Muscle of leg (tissue), 16 donors: ENCODE measurements at places on chromosomes 1 and 21. TPM values are rescaled to one million over a fixed set of nuclear protein-coding genes. Genes with fewer than 3 reads are reported as not detected.
A peak's percentile ranks its signal among the peaks of the same experiment; 100 is the strongest.

DNA sequence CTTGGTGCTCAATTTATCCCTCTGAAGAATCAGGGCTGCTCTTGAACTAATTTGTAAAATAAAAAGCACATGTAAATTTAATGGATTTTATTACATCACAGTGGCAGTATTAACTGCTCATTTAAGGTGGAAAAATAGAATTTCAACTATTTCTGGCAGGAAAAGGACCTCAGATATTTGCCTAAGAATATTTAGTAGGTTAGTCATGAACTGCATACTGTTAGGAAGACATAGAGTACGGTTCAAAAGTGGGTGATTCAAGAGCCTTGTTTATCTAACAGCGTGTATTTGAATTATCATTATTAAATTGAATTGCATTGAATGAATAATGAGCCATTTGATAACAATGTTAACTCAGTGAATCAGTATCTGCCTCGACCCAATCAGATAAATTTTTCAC lies 248.8 kb upstream of the PBX1 start:
- no peaks in the 10 kb centered on the region for H3K36me3 ChIP-seq
- no peak for DNase-seq
- no peak overlapping the region for H3K27ac ChIP-seq
- no peaks in the 10 kb centered on the region for H3K27me3 ChIP-seq

INTS11 gene
- total RNA-seq = 55.9 TPM

HES3 gene
- total RNA-seq = not detected

GRCh38 chr1:205800981-205801703 lies 11.9 kb downstream of the SLC41A1 start:
- H3K4me3 ChIP-seq = no peak overlapping the region
- H3K27me3 ChIP-seq = no peaks in the 10 kb centered on the region
- peaks cover 11% of the 10 kb centered on the region for H3K4me1 ChIP-seq
- H3K36me3 ChIP-seq = peaks cover 56% of the 10 kb centered on the region
- DNase-seq = no peak
- no peak overlapping the region for H3K27ac ChIP-seq

MRPL55 gene
- 49.4 TPM for total RNA-seq

SERTAD4 gene
- 6.3 TPM for total RNA-seq

GRCh38 chr1:160494620-160495019 lies 28.4 kb downstream of the SLAMF6 start:
- H3K4me1 ChIP-seq = no peaks in the 10 kb centered on the region
- H3K27ac ChIP-seq = no peak overlapping the region
- no peak for DNase-seq
- no peaks in the 10 kb centered on the region for H3K27me3 ChIP-seq
- no peaks in the 10 kb centered on the region for H3K36me3 ChIP-seq

EXTL1 gene
- 0.71 TPM for total RNA-seq

- H3K27ac ChIP-seq = no peak overlapping the region
- H3K36me3 ChIP-seq = no peaks in the 10 kb centered on the region
- no peaks in the 10 kb centered on the region for H3K27me3 ChIP-seq
- peaks cover 20% of the 10 kb centered on the region for H3K4me1 ChIP-seq
- H3K4me3 ChIP-seq = no peak overlapping the region
- no peak for DNase-seq
Measured at GRCh38 chr1:99622702-99623347, 23.1 kb upstream of the PALMD start.

DNA sequence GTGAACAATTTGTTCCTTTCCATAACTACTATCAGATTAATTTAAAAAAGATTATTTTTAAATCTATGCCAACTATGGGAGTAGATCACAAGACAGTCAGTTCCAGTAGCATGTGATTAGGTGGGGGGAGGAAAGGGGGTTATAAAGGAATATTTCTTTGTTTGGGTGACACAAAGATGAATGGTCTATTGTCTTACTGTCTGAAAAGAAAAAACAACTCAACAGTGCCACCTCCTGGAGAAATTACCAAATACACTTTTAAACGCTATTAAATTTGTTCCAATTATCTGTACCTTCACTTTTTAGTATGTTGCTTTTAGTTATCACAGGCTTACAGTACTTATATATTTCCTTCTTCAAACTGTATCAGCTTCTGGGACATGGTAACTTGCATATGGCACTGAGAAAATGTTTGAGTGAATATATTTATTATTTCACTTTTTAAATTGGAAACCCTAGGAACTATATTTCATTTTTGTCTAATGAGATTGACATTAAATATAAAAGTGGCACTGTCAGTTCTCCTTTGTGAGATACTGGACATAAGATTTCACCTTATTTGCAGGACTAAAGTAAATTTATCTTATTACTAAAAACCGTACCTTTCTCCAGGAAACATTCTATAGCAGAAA lies 1.7 kb upstream of the SORT1 start:
- DNase-seq = peak; percentile 77
- no peak overlapping the region for H3K27ac ChIP-seq
- H3K4me3 ChIP-seq = no peak overlapping the region

DNA sequence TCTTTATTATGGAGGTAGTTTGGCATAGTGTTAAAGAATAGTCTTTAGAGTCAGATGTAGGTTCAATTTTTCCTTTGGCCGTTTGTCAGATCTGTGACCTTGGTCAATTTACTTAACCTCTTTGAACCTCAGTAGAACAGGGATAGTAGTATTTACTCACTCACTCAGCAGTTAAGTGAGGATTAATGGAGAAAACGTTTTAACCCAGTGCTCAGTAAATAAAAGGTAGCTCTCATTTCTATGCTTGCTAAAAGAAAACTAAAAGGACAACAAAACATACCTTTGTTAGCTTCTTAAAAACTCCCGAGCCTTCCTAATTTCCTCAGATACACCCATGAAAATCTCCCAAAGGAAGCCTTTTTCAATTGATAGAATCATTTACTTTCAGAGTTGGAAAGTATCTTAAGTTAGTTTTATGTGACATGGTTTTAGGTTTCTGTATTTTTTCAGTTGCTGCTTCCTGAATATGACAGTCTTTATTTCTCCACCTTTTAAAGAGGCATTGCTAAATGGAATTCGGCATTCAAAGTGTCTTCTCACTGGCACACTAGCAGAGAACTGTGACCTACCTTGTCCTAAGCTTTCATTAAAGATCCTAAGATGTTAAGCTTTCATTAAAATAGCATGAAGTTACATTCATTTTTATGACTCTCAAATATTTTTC lies 7.8 kb downstream of the ABCD3 start:
- no peak for DNase-seq
- no peak overlapping the region for H3K27ac ChIP-seq
- H3K27me3 ChIP-seq = no peaks in the 10 kb centered on the region
- no peaks in the 10 kb centered on the region for H3K36me3 ChIP-seq
- H3K4me1 ChIP-seq = no peaks in the 10 kb centered on the region
- H3K4me3 ChIP-seq = no peak overlapping the region

DNA sequence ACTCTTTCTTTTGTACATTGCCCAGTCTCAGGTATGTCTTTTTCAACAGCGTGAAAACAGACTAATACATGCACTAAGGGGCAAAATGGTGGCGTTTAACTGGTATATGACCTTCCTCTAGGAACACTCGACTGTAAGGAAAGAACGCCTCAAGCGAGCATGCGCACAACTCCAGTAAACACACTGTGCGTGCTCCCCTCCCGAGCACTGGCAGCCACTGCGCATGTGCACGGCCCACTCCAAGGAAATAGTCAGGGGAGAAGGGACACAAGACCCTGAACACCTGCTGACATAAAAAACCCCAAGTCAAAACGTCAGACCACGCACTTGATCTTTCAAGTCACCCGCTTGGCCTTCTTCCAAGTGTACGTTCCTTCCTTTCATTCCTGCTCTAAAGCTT lies 173.5 kb downstream of the NPHP4 start:
- peaks cover 38% of the 10 kb centered on the region for H3K4me1 ChIP-seq
- no peaks in the 10 kb centered on the region for H3K36me3 ChIP-seq
- peak; percentile 22 for DNase-seq
- no peak overlapping the region for H3K27ac ChIP-seq

- H3K4me3 ChIP-seq = no peak overlapping the region
- no peak overlapping the region for H3K27ac ChIP-seq
- no peak for DNase-seq
- H3K27me3 ChIP-seq = no peaks in the 10 kb centered on the region
- H3K36me3 ChIP-seq = no peaks in the 10 kb centered on the region
- no peaks in the 10 kb centered on the region for H3K4me1 ChIP-seq
Measured at GRCh38 chr21:44436958-44437357, 18.4 kb upstream of the LRRC3 start.

DNA sequence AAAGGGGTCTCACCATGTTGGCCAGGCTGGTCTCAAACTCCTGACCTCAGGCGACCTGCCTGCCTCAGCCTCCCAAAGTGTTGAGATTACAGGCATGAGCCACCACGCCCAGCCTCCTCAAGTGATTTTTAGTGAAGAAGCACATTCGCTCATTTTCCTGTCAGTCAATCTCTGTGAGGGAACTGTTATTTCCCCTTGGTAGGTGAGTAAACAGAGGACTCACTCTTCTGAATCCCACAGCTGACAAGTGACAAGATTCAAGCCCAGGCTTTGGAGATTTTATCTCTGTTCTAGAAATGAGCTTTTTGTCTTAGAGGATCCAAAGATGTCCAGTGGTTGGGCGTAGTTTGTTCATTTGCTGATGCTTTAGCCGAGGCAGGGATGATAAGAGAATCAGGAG lies 43.9 kb upstream of the TACSTD2 start:
- no peaks in the 10 kb centered on the region for H3K27me3 ChIP-seq
- peaks cover 7% of the 10 kb centered on the region for H3K4me1 ChIP-seq
- no peak overlapping the region for H3K27ac ChIP-seq
- no peak overlapping the region for H3K4me3 ChIP-seq
- peak; percentile 5 for DNase-seq

RNU1-3 gene
- total RNA-seq = 2,384 TPM

DNA sequence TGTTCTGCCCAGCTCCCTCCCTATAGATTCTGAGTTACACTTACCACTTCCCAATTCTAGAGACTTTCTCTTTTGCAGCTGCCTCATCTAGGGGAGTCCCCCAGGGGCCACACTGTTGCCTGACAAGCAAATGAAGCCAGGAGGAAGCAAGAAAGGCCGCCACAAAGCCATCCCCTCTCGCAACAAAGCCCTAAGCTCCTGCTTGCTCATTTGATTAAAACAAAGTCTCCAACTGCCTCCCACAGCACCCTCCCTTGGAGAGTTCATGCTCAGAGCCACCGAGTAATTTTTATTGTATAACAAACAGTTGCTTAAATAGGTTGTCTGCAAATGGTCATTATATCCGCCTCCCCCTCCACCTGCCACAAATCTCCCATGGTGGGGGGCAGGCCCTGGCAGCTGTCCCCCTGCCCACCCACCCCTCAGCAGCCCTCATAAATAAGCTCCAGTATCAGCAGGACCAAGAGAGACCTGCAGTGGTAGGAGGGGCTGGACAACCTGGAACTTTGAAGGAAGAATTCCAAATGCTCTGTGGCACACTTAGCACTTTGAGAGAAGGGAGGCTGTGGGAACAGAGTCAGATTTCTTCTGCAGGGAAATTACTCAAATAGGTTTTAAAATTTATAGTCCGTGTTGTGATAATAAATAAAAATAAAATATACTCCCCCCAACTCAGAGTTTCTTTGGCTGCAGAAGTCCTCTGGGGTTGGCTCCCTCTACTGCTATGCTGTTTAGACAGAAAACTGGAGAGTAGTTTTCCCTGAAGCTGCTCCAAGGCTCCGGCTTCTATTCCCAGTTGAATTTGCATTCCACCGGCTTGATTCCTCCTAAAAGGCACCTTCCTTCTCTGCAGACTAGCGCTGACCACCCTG lies 237.5 kb downstream of the TTLL7 start:
- no peaks in the 10 kb centered on the region for H3K27me3 ChIP-seq
- H3K4me1 ChIP-seq = peaks cover 21% of the 10 kb centered on the region

DNA sequence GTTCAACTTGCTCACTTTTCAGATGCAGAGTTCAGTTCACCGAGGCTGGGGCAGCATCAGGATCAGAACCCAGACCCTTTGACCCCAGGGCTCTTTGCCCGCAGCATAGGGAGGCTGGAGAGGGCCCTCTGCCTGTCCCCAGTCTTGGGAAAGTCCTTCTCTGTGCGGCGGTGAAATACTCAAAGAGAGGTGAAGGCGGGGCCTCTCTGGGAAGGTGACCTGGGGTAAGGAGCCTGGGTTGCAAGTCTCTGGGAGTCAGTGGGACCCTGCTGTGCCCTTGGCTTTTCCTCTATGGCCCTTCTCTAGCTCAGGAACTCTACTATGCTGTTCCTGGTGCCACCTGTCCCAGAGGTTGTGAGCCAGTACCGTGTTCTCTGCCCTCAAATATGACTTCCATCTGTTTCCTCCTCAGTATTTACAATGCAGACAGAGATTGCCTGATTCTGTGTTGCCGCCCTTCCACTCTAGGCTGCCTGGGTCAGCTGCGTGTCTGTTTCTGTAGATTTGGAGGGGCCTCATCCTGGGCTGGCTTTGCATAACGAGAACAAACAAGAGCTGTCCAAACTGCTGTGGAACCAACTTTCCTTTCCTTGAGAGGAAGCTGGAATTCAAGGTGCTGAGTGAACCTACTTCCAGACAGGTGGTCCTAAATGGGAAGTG lies 18.7 kb upstream of the ZBTB21 start:
- H3K4me3 ChIP-seq = no peak overlapping the region
- peak overlapping the region; percentile 80 for H3K27ac ChIP-seq
- H3K4me1 ChIP-seq = peaks cover 18% of the 10 kb centered on the region
- peaks cover 7% of the 10 kb centered on the region for H3K27me3 ChIP-seq
- DNase-seq = no peak

DNA sequence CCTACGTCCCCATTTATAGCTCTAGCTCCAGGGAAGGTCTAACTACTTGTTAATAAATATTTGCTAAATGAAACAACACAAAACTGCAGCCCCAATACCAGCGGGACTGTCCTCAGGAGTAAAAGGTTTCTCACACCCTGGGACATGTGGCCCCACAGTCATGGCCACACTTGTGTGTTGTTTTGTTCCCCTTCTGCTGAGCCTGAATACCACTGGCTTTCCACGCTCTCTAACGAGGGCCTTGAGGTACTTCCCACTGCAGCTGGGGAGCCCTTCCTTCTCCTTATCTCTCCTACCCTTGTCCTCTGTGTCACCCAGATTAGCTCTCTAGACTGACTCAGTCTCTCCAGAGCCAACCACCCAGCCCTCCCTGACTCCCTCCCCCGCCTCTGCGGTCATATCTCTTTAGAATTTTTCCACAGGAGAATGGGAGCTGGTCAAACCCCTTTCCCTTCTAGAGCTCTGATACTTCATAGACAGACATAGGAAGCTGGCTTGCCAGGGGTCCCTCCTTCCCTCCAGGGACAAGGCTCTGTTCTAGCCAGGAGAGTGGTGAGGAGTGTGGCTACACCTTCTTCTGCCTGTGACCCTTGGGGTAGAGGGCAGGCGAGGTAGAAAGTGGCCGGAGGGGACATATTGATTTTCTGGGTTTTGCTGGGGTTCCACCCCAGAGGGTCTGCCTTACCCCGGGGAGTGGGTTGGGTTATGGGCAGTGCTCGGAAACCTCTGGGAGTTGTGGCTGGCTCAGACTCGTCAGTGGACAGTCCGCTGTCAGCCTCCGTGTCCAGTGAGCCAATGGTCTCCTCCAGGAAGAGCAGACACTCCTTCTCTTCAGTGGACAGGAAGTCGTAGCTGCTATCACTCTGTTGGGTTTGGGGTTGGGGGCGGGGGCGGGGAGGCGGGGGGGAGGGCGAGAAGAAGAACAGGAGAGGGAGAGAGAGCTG lies 8.1 kb downstream of the C1orf116 start:
- DNase-seq = peak; percentile 49
- H3K36me3 ChIP-seq = no peaks in the 10 kb centered on the region
- H3K27ac ChIP-seq = peak overlapping the region; percentile 65
- no peak overlapping the region for H3K4me3 ChIP-seq
- H3K27me3 ChIP-seq = peaks cover 4% of the 10 kb centered on the region

GRCh38 chr21:34928637-34929036 lies 120.5 kb downstream of the RUNX1 start:
- H3K27ac ChIP-seq = no peak overlapping the region
- H3K4me3 ChIP-seq = no peak overlapping the region
- no peak for DNase-seq
- no peaks in the 10 kb centered on the region for H3K36me3 ChIP-seq
- H3K4me1 ChIP-seq = peaks cover 2% of the 10 kb centered on the region
- no peaks in the 10 kb centered on the region for H3K27me3 ChIP-seq
